ENCODE measurements at places on chromosomes 13 and 19.

GRCh38 chr13:114059946-114060860, 72.2 kb downstream of the RASA3 start:
- no peak for DNase-seq

- no peak for DNase-seq
Observed at GRCh38 chr13:44307255-44307654, 66.4 kb upstream of the SERP2 start.

DNA sequence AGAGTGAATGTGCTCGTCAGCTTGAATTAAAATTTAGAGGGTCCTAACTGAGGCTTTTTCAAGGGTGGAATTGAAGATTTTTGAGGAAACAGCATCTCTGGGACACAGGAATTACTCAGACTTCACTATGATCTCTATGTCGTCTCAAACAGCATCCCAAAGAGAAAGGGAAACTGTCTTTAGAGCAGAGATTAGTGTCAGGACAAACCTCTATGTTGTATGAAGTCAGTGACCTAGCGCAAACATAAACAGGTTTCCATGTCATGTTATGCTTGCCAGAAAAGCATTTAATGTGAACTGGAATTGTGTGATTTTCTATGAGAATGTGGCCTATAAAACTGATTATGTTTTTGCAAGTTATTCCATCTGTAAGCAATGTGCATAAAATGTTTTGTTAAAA, 573.7 kb downstream of the GPC6 start:
- DNase-seq = no peak

DNA sequence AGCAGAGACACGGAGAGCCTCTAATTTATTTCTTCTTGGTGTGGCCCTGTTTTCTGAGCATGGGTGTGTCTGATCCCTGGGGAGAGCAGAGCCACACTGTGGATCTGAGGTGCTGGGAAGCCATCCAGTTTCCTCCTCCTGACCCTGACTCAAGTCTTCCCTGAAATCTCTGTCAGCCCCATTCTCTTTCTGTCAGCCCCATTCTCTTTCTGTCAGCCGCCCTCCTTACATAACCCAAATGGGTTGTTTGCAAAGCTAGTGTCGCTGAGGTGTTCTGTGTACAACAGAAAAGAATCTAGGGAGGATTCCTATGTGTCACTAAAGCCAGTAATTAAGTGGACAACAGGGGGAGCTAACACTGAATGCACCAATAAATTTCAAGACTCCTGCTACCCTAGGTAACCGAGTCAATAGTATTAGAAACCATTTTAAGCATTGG, 50.2 kb downstream of the LRCH1 start:
- no peak for DNase-seq

- DNase-seq = no peak
Observed at GRCh38 chr13:113820813-113821651, 42.8 kb downstream of the GAS6 start.

- peak; percentile 33 for DNase-seq
Observed at GRCh38 chr19:46745521-46746280, at the start of gene FKRP. Gene FKRP, plus strand, starts transcription at chr19:46746057. Its CDS starts 9,394 bp downstream, at chr19:46755451.

GRCh38 chr13:40115426-40115825, 460.0 kb downstream of the COG6 start:
- no peak for DNase-seq

DNA sequence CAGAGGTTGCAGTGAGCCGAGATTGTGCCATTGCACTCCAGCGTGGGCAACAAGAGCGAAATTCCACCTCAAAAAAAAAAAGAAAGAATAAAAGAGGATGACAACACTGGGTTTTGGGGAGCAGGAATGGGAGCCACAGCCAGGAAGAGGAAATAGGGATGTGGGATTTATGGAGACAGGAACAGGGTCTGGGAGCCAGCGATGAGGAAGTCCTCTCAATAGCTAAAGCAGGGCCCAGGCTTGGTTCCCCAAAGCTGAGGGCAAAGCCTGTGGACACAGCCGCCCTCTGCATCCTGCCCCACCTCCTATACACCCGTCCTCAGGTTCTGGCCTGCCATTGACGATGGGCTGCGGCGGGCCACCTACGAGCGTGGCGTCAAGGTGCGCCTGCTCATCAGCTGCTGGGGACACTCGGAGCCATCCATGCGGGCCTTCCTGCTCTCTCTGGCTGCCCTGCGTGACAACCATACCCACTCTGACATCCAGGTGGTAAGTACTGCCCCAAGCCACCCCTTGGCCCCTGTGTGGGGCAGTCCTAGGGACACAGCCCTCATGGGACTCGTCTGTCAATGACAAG, 13.6 kb downstream of the HIPK4 start:
- DNase-seq = no peak

- DNase-seq = no peak
Observed at GRCh38 chr13:78608252-78608687, 4.9 kb upstream of the POU4F1 start.

GRCh38 chr13:21338156-21338555, 120.9 kb downstream of the ZDHHC20 start:
- no peak for DNase-seq

DNA sequence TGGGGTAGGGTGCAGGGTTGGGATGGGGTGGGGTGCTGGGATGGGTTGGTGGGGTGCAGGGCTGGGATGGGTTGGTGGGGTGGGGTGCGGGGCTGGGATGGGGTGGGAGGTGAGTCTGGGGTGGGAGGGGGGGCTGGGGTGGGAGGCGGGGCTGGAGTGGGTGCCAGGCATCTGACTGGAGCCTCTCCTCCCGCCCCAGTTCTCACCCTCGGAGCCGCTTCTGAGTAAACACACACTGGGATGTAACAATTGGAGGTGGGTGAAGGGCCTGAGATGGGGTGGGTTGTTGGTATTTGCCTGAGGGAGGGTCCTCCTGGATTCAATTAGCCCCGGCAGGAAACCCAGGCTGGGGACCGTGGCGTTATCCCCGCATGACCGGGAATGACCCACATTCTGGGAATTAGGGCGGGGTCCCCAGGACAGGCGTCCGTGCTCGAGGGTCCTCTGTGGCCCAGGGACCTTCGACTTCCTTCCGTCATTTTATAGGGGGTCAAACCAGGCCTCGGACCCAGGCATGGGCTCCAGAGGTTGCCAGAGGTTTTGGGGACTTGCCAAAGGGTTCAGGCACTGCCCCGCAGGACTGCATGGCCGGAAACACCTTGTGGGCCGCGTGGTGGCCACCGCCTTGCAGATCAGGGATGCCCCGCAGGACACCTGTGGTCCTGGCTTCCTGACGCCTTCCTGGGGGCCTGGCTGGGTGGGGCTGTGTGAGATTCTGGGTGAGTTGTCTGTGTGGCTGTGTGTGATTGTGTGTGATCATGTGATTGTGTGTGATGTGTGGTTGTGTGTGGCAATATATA, 1.4 kb downstream of the TMPRSS9 start:
- no peak for DNase-seq

- DNase-seq = no peak
Observed at GRCh38 chr13:36431204-36432105, 840 bp upstream of the CCNA1 start.

- DNase-seq = no peak
Observed at GRCh38 chr19:29992233-29992867, 50.3 kb downstream of the URI1 start.

DNA sequence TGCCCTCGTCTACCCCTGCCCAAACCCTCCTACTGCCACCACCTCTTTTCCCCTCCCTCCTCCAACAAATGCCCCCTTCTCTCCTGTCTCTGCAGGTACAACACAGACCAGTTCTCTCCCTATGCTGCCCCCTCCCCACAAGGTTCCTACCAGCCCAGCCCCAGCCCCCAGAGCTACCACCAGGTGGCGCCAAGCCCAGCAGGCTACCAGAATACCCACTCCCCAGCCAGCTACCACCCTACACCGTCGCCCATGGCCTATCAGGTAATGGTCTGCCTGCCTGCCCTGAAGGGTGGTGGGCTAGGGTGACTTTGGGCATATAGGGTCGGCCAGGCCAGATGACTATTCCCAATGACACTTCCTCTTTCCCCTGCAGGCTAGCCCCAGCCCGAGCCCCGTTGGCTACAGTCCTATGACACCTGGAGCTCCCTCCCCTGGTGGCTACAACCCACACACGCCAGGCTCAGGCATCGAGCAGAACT, 6.5 kb upstream of the TIMM50 start:
- DNase-seq = peak; percentile 54

- DNase-seq = peak; percentile 82
Observed at GRCh38 chr19:507286-508203, at the start of gene TPGS1. Gene TPGS1, plus strand, starts transcription at chr19:507497. Its CDS starts 10 bp downstream, at chr19:507507.

DNA sequence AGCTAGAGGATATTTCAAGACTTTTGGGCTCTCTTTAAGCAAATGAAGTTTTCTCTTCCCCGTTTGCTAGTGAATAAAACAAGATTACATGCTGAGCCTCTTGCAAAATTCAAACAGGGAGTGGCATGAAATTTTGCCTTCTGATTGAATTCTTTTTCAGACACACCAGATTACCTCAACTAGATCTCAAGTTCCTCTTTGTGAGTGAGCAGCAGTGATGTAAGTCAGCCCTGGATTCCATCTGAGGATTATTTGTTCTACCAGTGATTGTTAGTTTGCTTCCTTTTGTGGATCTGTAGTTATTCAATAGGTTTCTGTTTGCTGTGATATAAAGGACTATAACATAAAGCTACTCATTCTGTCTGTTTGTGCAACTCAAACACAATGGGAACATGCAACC, 407.7 kb downstream of the LMO7 start:
- DNase-seq = no peak

DNA sequence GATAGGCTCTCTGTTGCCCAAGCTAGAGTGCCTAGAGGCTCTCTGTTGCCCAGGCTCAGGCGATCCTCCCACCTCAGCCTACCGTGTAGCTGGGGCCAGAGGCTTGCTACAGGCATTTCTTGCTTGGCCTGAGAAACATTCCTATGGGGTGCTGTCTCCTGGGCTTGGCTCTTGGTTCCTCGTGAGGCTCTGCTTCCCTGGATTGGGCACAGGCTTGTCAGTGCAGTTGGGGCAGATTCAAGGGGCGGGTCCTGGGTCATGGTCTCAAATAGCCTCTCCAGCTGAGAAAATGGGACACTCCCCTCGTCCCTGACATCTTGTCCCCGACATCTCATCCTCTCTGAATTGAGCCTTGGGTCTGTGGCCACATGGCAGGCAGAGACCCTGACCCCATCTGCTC, 4.9 kb downstream of the TSSK6 start:
- no peak for DNase-seq

GRCh38 chr13:110097013-110097412, 209.9 kb downstream of the COL4A1 start:
- no peak for DNase-seq

- no peak for DNase-seq
Observed at GRCh38 chr19:16676101-16676798, 15.3 kb downstream of the TMEM38A start.

DNA sequence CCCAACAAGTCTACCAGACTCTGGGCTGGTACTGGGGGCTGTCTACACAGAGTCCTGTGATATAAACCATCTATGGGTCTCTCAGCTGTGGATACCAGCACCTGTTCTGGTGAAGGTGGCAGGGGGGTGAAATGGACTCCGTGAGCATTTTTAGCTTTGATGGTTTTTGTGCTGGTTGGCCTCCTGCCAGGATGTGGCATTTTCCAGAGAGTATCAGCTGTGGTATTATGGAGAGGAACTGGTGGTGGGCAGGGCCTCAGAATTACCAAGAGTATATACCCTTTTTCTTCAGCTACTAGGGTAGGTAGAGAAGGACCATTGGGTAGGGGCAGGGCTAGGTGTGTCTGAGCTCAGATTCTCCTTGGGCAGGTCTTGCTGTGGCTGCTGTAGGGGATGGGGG, 1920.9 kb upstream of the PCDH20 start:
- no peak for DNase-seq

GRCh38 chr19:1251330-1252220, 3.2 kb downstream of the MIDN start:
- peak; percentile 61 for DNase-seq

GRCh38 chr19:56750658-56751057, 79.1 kb upstream of the ZNF835 start:
- DNase-seq = no peak

GRCh38 chr19:18435842-18436670, 1.9 kb downstream of the ISYNA1 start:
- DNase-seq = no peak

GRCh38 chr13:33611121-33611805, 206.7 kb upstream of the RFC3 start:
- DNase-seq = no peak

- DNase-seq = no peak
Observed at GRCh38 chr13:106156468-106156867, 379.0 kb downstream of the EFNB2 start.

DNA sequence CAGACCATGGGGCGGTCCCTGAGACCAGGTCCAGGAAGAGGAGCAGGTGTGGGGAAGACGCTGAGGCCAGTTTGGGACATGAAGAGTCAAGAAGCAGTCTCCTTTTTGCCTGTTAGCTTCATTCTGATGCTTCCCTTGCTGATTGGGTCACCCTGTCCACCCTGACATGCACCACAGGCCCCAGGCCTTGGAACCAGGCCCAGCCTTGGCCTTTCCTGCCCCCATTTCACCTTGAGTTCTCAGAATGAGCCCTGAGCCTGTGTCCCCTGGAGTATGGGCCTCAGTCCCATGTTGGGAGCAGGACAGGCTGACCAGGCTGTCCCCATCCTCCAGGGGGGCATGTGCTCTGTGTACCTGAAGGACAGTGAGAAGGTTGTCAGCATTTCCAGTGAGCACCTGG, 4.9 kb upstream of the TIMM50 start:
- DNase-seq = no peak

DNA sequence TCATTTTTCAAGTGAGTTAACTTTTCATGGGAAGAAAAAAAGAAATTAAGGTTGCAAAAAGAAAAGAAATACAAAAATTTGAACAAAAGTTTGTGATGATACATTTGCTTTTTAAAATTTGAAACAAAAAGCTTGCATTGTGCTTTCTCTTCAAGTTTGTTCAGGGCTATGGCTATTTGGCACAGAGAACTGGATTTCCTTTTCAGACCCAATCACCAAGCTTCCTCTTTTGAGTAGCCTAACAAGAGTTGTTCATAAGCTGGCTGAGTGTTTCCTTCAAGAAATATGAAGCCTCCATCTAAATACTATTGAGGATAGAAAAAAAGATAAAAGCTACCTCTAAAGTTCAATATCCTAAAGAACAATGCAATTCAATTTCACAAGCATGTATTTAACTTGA, 787.8 kb downstream of the LIG4 start:
- no peak for DNase-seq

GRCh38 chr13:23949200-23949599, 51.9 kb upstream of the C1QTNF9B start:
- no peak for DNase-seq

- no peak for DNase-seq
Observed at GRCh38 chr19:6693681-6694080, 23.7 kb upstream of the TNFSF14 start.

- no peak for DNase-seq
Observed at GRCh38 chr13:51768378-51768921, 35.5 kb downstream of the DHRS12 start.

GRCh38 chr13:31980830-31981229, 50.7 kb upstream of the FRY start:
- DNase-seq = no peak

DNA sequence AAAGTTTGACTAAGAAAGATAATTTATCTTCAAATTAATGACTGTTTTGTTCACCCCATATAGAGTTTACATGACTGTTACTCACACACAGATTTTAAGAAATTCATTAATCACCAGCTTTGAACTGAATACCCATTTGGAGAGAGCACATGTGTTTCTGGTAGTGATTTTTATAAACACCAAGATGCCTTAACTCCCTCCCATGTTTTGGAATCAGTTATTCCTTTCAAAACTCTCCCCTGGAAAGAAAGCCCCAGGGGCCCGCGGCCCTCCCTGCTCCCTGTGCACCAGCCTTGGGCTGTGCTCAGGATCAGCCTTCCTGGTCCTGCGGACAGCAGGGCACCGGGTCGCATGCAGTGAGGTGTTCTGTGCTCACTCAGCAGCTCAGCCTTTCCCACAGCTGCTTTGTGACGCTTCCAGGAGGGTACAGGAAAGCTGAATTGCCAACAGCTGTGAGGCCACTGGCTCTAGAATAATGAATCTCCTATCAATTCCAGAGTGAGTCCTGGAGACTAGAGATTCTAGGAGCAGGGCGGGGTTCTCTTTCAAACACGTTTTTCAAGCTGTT, 483.2 kb downstream of the EFNB2 start:
- DNase-seq = no peak

Data from activated effector memory CD4-positive, alpha-beta T cell treated with Interleukin-2 at 50 U/mL for 16 hours (primary cell).